SJCRH30 (cell line): ENCODE measurements at places on chromosomes 4 and X. TPM values are rescaled to one million over a fixed set of nuclear protein-coding genes. Genes with fewer than 3 reads are reported as not detected.

Gene GSX2
- 0.34 TPM in 1 of 2 replicates, not detected in the other for total RNA-seq

GRCh38 chr4:155173371-155173770, 35.1 kb upstream of the NPY2R start:
- no peak for DNase-seq

DNA sequence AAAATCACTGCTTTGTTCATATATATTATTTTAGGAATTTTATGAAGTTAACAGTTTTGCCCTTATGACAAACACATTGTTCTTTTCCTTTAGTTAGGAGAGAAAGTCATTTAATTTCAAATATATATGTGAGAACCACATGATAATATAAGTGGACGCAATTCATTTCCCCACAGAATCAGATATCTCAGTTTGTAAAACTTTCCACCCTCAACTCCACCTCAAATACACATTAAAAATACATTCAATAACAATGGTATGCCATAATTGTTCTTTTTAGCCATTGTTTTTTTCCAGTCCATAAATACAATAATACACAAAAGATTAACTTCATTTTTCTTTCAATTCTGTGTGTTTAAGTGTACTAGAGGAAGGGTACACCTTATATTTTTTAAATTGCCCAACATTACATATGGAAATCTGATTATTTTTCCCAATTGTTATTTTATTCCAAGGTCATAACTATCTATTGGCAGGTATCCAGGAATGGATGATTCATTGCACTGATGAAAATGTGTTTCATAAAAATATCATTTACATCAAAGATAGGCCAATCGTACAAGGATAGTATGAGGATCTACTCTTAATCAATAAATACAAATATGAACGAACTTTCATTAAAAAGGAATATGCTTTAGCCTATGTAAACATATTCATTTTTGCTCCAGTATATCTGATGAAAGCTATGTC, 125.0 kb downstream of the PPP3CA start:
- DNase-seq, result no peak

GRCh38 chr4:18935659-18936345, 914.2 kb upstream of the LCORL start:
- DNase-seq, result no peak

DNA sequence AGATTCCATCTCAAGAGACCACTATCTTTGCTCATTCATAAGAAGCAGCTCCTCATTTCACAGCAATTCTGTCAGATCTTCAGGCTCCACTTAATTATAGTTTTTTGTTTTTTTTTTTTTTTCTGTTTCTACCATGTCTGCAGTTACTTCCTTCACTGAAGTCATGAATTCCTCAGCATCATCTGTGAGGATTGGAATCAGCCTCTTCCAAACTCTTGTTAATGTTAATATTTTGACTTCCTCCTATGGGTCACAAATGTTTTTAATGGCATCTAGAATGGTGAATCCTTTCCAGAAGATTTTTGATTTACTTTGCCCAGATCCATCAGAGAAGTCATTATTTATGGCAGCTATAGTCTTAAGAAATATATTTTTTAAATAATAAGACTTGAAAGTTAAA, 53.1 kb downstream of the BMP2K start:
- no peak for DNase-seq
